ENCODE measurements at places on chromosomes 4 and X.
A peak's percentile ranks its signal among the peaks of the same experiment; 100 is the strongest.

DNA sequence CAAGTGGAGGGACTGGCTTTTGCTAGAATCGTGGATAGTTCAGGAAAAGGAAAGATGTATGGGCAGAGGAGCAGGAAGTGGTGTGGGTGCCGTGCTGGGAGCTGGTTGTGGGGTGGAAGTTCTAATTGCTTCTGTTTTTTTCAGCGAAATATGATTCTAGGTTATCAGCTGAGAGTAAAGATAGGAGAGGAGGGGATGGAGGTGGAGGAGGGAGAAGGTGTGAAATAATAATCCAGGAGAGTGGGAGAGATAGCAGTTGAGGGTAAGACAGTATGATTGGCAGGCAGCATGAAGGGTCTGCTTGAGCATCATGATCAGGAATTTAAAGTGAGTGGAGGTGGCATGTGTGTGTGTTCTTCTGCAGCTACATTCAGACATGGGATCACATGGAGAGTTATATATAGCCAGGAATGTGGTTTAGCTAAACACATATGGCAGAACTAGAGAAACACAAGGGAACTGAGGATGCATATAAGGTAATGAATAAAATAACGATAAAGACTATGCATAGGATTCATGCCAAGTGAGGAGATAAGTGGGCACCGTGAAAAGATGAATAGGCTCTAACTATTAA is 133.7 kb downstream of the ANK2 start:
- peak; percentile 17 for DNase-seq

DNA sequence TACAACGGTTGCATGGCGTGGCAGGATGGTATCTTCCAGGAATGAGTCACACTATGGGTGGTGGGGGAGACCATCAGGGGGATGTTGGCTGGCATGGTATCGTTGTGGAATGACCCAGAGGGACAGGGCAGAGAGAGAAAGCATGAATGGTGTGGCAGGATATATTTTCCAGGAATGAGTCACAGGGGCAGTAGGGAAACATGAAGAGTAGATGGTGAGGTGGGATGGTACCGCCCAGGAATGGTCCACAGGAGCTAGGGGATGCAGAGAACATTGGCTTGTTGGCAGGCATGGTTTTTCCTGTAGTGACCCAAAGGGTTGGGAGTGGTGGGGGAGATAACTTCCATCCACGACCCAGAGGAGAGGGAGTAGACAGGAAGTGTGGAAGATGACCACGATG is 62.4 kb downstream of the MAOA start:
- no peak for DNase-seq

GRCh38 chr4:106767991-106768390 is 268.1 kb downstream of the DKK2 start:
- no peak for DNase-seq

DNA sequence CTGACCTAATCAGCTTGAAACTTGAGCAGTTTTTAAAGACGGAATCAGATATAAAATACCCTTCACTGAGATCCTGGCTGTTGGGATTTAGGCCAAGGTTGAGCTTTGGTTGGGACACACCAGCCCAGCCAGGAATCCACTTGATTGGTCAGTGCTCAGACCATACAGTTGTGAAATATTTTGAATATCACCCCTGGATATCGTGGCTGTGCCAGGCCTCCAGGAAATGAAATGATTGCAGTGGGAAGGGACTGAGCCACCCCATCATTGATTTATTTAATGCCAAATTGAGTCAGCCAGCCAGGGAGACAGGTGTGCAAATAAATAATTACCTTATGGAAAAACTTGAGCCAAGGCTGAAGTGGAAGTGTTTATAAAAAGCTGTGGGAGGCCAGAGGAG is 128.4 kb upstream of the SCML1 start:
- DNase-seq: no peak

DNA sequence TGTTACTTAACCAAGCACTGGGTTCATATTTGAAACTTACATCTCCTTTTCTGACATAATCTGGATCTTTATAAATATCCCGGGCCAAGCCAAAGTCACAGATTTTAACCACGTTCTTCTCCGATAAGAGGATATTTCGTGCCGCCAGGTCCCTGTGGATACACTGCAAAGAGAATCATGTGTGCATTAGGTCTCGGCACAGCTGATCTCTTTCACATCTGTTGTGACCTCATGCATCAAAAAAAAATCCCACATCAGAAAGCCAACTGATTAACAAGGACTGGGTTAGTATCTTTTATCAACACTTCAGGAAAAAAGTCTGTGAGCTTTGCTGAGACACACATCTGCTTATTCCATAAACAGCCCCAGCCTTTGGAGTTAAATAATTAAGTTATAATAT is 35.5 kb downstream of the KDR start:
- no peak for DNase-seq

GRCh38 chr4:181119186-181119585 is 1124.0 kb upstream of the TENM3 start:
- no peak for DNase-seq

DNA sequence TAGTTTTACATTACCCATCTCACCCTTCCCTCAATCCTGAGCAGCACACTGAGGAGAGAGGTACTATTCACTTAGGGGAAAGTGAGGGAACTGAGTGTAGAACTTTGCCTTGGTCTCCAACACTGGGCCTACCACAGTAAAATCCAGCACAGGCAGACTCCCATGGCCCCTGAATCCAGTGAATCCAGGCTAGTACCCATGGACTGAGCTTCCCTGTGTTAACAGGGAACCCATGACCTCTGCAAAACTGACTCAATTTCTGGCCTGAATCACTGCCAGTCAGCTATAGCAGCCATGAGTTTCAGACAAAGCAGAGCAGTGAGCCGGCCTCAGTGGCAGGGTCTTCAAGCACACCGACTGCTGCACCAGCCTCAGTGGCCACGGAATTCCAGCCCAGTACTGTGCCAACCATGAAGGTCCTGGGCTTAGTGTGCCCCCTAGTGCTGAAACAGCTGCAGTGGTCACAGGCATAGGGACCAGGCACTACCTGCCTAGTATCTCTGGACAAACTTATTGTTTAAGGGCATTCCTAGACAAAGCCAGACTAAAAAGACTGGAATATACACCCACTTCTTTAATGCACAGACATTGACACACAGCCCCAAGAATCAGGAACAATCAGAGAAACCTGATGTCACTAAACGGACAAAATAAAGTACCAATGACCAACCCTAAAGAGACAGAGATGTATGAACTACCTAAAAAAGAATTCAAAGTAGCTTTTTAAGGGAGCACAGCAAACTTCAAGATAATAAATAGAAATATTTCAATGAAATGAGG is 127.4 kb upstream of the RPL34 start:
- no peak for DNase-seq

GRCh38 chr4:75244325-75244724 is 269.9 kb downstream of the RCHY1 start:
- no peak for DNase-seq

GRCh38 chr4:146247356-146247755 is 33.0 kb downstream of the REELD1 start:
- DNase-seq: no peak

DNA sequence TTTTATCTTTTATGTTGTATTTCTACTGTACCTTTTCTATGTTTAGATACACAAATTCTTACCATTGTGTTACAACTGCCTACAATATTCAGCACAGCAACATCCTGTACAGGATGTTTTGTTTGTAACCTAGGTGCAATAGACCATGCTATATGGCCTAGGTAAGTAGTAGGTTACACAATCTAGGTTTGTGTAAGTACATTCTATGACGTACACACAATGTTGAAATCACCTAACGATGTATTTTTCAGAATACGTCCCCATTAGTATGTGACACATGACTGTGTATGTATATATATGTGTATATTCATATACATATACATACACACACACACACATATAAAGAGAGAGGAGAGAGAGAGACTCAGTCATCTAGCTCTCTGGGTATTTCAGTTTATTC is 103.5 kb downstream of the CLNK start:
- no peak for DNase-seq

GRCh38 chr4:139915037-139915436 is 238.9 kb downstream of the MAML3 start:
- DNase-seq: no peak

DNA sequence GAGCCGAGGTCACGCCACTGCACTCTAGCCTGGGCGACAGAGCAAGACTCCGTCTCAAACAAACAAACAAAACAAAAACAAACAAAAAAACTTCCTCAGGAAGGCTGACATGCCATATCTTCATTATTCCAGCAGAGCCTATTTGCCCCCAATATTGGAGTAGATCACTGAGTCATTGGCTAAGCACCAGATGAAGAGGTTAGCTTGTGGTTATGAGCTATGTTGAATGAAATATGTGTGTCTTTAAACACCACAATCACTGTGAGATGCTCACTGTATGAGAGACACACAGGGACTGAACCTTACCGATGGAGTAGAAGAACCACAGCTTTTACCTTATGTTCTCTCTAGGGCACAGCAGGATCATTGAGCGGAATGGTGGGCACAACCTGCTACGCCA is 122.1 kb upstream of the EOLA2 start:
- no peak for DNase-seq

GRCh38 chrX:13966071-13966792 is 63.5 kb downstream of the GEMIN8 start:
- DNase-seq: no peak

DNA sequence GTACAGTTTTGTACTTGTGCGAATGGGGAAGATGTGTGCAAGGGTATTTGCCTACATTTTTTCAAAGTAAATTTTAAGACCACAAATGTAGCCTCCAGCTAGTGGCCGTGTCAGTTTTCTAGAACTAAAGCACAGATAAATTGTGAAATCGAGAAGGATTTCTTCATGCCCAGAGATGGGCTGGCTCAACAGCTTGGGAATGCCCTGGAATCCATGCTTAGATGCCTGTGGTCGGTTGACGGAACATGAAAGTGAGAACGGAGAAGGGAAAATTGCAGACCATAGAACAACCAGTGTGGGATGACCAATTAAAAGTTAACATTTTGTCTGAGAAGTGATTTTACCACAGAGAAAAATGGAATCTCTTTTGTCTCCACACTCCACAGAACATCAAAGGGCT is 73.2 kb upstream of the VCX2 start:
- no peak for DNase-seq

DNA sequence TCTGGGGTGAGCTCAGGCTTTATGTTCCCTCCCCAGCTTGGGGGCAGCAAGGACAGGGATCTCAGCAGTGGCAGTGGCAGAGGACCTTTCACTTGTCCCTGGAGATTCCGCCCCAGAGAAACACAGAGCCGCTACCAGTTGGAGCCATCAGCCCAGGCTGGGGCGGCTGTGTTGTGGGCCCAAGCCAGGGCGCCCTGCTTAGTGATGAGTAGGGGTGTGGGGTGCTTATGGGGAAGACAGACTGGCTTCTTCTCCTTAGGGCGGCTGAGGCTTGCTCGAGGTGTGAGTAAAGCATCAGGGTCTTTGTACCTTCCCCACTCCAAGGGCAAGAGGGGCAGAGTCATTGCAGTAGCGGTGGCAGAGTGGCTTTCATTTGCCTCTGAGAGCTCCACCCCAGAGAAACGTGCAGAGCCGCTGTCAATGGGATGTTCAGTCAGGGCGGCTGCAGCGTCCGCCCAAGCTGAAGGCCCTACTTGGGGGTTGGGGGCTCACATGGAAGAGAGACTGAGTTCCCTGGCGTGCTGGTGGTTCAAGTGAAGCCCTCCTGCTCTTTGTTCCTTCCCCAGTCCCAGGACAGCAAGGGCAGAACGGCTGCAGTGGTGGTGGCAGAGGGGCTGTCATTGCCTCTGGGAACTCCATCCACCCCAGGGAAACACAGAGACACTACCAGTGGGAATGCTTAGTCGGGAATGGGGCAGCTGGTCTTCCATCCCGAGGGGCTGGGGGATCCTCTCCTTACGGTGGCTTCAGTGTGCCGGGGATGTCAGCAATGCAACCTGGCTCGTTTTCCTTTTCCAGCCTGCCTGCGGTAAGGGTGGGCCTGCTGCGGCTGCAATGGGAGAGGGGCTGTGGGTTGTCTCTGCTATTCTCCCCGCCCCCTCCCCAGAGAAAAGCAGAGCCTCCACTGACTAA is 2142.5 kb upstream of the TENM3 start:
- DNase-seq: no peak

DNA sequence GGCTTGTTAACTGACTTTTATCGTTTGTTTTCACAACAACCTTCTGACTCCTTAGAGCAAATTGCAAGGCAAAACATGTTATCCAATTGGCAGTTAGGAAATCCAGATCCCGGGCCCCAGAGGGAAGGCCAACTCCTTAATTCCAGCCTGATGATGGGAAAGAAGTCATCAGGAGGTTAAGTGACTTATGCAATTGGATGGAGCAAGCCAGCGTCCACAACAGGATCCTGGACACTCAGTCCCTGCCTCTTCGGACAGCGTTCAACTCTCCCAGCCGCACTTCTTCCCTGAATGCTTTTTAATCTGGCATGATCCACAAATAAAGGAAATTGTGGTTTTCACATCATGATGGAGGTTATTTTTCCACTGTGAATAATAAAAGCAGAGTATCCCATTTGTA is 310.1 kb downstream of the RAB28 start:
- DNase-seq: no peak

GRCh38 chr4:156201050-156201449 is 247.4 kb upstream of the CTSO start:
- no peak for DNase-seq
